ENCODE measurements at places on chromosomes 5 and 9.

GRCh38 chr5:80667384-80667783 is 12.6 kb upstream of the DHFR start:
- DNase-seq: no peak

DNA sequence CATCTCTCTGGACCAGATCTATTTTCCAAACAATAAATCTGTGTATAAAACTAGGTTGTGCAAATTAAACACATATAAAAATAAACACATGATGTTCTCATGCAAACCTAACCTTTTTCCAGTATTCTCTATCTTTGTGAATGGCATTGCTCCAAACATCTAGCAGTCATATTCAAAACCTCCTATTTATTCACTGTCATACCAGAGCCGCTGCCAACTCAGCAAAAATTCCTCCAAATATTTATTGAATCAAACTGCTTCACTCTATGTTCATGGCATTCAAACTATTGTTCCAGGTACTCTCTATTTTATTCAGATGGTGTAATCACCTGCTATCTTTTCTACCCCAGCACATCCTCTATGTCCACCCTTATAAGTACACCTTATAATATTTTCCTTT is 652.1 kb upstream of the RIOK2 start:
- no peak for DNase-seq

GRCh38 chr5:7754997-7755596 is 95.8 kb downstream of the CFAP90 start:
- DNase-seq: peak; percentile 78

DNA sequence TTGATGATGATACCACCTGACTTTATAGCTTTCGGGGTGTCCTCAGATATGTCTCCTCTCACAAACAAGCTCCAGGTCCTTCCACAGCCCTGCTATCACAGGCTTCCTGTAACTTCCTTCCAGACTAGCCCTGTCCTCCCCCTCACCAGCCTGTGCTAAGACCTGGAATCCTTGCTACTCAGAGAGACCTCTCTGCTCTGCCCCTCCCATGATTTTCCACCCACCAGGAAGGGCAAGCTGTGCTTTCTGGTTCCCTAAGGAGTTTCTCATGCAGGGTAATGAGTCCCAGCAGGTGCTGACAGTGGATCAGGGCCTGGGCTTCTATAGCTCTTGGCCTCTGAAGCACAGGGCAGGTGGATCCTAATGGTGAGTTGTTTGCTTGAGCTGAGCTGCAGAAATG is 86.9 kb downstream of the AOPEP start:
- DNase-seq: no peak

- peak; percentile 91 for DNase-seq
These were observed 36.3 kb downstream of the ERGIC1 start for GRCh38 chr5:172870291-172870714.

- DNase-seq: no peak
These were observed 407.2 kb downstream of the EFNA5 start for GRCh38 chr5:107263387-107264018.

- no peak for DNase-seq
These were observed 28.2 kb upstream of the NCS1 start for GRCh38 chr9:130143958-130144366.

GRCh38 chr5:58262226-58262625 is 197.7 kb downstream of the PLK2 start:
- no peak for DNase-seq

- DNase-seq: no peak
These were observed 6.8 kb upstream of the DENND4C start for GRCh38 chr9:19223724-19224123.

GRCh38 chr9:87805259-87805658 is 77.4 kb upstream of the SPATA31E1 start:
- no peak for DNase-seq

DNA sequence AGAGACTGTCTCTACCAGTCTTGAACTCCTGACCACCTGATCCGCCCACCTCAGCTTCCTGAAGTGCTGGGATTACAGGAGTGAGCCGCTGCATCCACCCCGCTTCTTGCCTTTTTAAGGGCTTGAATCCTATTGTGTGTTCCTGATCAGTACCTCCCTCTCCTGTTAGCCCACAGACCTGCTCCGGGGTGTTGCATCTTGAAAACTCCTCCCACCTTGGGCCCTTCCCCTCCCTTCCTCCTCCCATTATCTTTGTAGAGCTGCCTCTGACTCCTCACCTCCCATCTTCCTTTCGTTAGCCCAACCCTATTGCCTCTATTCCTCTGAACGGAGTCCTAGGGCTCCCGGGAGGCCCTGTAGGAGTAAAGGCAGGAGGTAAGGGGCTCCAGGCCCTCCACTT is 48.5 kb upstream of the NEK6 start:
- DNase-seq: no peak

GRCh38 chr9:129826344-129826743 is 2.4 kb upstream of the TOR1A start:
- no peak for DNase-seq

- no peak for DNase-seq
These were observed 4.3 kb downstream of the GRHPR start for GRCh38 chr9:37426846-37427245.

- DNase-seq: no peak
These were observed 295.9 kb downstream of the PRELID2 start for GRCh38 chr5:145539201-145539600.

DNA sequence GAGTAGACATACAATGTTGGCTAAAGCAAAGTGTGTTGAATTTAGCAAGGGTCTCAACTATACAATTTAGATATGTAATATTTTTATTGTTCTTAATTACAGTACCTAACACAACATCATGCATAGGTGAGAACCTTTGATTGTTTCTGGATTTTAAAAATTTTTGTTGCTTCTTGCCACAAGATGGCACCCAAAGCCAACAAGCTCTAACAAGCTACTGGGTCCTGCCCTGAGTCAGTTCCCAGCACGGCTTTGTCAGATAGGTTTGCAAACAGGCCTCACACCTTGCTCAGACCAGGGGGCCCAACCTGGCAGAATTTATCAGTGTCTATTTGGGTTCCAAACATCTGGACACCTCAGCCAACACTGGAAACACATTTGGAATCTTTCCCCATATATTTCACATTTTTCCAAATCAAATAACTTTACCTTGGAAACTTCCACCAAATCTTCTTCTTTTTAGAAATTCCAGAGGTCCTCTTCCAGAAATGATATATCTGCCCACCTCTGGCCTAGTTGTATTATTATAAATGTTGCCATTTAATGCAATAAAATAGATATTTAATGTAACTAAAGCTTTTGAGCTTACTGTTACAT is 49.5 kb upstream of the EGFLAM start:
- peak; percentile 74 for DNase-seq

DNA sequence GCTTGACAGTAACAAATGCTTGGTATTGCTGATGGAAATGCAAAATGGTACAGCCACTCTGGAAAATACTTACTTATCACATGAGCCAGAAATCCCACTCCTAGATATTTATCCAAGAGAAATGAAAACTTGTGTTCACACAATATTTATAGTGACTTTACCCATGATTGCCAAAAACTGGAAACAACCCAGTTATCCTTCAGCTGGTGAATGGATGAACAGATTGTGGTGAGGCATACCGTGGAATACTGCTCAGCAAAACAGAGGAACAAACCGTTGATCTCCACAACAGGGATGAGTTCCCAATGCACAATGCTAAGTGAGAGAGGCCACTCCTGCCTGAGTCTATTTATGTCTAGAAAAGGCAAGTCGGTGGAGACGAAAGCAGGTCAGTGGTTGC is 40.5 kb upstream of the LRRC14B start:
- no peak for DNase-seq

DNA sequence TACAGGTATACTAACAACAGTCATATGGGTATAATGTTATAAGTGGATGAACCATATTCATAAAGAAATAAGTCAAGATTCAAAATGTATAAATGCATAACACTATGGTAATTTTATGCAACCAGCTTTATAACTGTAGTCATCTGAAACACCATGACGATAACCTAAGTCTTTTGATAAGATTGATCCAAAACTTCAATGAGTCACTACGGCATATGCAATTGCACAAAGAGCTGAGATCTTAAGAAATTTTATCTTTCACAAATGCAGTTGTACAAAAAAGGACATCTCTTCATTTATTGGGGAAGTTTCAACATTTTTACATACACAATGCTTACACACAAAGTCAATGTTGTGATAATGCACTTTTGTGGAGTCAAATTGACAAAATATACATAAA is 20.3 kb downstream of the FAM81B start:
- DNase-seq: no peak

- DNase-seq: peak; percentile 72
These were observed 6.7 kb upstream of the WNT8A start for GRCh38 chr5:138077064-138077696.

DNA sequence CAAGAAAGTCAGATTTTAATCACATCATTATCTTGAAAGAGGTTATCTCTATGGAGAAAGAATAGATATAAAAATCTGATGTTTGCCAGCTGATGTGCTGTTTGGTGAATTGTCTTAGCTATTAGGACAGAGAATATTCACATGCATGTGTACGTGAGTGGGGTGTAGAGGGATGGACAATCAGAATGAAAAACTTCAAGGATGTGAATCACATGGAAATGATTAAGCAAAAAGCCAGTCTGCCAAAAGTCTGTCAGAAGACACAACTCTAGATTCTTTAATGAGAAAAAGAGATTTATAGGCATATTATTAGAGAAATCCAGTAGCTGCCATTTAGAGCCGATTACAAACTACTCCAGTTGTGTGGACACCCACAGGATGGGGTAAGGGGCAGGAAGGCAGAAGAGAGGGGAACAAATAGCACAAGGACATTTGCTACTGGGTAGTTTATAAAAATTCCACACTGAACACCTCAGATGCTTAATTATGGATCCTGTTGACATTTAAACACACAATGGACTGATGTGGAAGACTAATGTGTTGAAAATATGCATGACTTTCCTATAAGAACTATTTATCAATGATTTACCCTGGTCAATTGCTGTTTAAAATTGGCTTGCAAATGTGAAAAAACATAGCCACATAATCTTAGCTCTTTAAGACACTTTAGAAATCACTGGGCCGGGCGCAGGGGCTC is 127.4 kb downstream of the PTTG1 start:
- no peak for DNase-seq

DNA sequence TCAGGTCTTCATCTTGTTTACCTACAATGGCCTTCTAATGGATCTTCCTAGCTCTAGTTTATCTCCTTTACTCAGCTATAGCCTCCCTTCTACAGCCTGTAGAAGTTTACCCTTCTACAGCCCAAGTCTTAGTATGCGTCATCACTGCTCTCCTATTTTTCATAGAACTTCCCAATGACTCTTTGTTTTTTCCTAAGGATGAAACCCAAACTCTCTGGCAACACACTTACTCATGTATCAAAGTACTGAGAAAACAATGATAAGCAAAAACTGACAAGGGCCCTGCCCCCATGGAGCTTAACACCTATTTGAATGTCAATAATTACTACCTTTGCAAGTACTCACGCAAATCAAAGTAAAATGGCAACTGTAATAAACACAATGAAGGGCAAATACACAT is 33.7 kb downstream of the LEAP2 start:
- DNase-seq: no peak

GRCh38 chr9:131807144-131807983 is 67.5 kb upstream of the RAPGEF1 start:
- DNase-seq: no peak

GRCh38 chr9:131724683-131725082 is 15.2 kb downstream of the RAPGEF1 start:
- no peak for DNase-seq

DNA sequence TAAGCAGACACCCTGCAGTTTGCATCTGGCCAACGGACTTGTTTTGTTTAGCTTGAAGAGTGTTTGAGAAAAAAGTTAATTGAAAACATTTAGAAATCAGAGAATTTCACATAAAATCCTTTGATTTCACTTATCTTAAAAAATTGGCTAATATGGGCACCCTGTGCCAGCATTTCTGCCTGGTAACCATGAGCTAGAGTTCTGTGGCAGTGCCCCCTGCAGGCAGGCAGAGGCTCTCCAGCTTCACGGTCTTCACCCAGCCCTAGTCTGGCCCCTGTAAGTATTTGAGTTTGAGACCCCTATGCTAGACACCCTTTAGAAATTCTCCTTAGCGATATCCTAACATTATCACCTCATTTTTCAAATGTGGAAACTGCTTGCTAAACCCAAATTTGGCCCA is 18.8 kb upstream of the FANCC start:
- DNase-seq: no peak

DNA sequence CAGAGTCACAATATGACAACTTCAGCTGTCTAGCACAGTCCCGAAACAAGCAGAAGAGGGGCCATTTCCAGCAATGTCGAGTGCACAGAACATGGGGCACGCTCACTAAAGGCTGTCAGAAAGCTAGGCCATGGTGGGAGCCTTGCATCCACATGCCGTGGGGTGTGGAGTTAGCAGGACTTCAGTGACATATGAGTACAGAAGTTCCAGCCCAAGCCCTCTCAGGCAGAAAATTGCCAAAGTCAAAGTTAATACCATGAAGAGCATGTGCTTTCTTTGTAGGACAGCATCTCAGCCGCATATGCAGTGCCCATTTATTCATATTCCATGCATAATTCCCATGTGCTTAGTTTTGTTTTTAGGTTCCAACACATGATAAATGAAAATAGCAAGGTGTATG is 26.7 kb downstream of the ECM2 start:
- no peak for DNase-seq

- DNase-seq: no peak
These were observed 128.9 kb upstream of the IL12B start for GRCh38 chr5:159459132-159459627.

DNA sequence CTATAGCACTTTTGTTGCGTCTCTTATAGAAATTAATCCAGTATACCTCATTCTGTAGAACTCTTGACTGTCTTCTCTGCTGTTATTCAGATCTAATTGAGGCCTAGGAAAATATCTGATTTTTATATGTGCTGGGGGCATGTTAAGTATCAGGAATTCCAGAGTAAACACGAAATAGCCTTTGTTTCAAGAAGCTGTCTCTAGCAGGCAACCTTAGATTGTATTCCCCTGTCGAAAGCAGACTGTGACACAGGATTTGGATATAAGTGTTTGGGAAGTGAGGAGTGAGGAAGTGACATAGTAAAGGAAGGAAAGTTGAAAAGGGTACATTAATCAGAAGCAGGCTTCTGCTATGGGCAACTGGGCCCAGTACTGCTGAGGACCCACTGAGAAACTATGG is 72.1 kb upstream of the RASA1 start:
- DNase-seq: no peak

- no peak for DNase-seq
These were observed 38.9 kb upstream of the ASTN2 start for GRCh38 chr9:117453737-117454136.

DNA sequence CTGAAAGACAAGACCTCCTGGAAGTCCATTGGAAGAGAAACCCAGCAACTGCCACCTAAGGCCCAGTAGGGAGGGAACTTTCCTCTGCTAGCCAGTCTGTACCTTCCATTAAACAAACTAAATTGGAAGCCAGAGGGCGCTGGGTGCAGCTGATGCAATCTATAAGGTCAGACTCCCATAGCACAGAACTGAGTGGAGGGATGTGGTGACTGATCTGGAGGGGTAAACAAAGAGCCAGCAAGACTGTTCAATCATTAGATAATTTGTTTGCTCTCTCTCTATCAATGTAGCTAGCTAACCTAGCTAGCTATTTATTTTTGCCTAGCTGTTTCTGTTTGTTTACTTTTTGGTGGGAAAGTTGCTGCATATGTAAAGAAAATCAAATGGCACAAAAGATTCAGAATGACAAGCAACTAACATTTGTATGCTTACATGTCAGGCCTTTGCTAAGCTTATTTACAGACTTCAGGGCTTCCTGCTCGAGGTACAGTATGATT is 291.8 kb upstream of the DAB2 start:
- DNase-seq: peak; percentile 90
